ENCODE measurements at places on chromosomes 3 and 15.

- no peak for DNase-seq
Measured at GRCh38 chr15:41024885-41025284, 71.6 kb downstream of the CHAC1 start.

DNA sequence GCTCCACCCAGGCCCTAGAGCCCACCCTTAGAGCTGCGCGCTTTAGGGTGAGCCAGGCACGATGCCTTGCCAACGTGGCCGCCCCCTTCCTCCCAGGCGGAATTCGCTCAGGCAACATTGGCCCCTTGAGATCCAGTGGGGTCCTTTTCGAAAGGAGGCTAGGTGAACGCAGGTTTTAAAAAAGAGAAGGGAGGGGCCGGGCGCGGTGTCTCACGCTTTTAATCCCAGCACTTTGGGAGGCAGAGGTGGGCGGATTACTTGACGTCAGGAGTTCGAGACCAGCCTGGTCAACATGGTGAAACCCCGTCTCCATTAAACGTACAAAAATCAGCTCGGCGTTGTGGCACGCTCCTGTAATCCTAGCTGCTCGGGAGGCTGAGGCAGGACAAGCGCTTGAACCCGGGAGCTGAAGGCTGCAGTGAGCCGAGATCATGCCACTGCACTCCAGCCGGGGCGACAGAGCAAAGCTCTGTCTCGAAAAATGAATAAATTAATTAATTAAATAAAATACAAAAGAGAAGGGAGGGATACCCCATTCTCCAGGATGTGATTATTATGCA lies 984 bp upstream of the RPP25 start:
- DNase-seq = peak; percentile 44

DNA sequence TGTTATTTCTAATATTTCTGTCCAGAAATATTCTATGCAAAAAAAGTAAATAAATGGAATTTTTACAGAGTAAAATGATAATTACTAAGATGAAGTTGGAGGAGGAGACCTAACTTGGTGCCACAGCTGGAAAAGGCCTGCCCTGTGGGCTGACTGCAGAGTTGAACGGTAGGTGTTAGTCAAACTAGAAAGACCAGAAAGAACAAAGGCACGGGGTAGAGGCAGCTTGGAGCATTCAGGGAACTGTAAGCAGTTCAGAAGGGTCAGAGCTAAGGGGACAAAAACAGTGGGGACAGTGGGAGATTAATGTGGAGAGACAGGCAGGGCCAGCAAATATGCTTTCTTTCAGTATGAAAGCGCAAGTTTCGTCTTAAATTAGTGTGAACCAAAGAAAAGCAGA lies 39.3 kb upstream of the PTPRG start:
- no peak for DNase-seq

DNA sequence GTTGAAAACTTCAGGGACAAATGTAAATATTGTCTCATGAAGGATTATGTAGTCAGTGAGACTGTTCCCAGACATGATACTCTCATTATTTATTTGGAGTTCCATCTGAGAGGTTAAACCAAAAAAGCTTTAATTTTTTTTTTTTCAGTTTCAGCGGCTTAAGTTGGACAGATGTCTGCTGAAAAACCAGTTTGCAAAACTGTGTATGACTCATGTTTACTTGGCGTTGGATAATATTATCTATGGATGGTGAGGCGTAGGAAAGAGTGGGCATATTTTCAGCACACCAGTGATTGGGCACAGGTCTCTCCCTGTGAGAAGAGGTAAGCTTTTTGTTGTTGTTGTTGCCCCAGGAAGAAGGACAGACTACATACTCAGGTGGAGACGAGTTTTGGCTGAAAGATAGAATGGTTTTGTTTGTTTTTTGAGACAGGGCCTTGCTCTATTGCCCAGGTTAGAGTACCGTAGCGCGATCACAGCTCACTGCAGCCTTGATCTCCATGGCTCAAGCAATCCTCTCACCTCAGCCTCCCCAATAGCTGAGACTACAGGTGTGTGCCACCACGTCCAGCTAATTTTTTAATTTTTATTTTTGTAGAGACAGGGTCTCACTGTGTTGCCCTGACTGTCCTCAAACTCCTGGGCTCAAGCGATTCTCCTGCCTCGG lies 16.4 kb upstream of the ANXA2 start:
- DNase-seq = no peak

DNA sequence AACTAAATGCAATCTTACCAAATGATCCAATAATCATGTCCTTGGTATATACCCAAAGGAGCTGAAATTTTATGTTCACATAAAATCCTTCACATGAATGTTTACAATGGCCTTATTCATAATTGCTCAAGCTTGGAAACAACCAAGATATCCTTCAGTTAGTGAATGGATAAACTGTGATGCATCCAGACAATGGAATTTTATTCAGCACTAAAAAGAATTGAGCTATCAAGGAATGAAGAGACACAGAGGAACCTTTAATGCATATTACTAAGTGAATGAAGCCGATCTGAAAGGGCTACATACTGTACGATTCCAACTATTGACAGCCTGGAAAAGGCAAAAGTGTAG lies 168.4 kb downstream of the PDE8A start:
- no peak for DNase-seq

- DNase-seq = no peak
Measured at GRCh38 chr3:78091478-78092119, 1051.7 kb downstream of the ROBO2 start.

DNA sequence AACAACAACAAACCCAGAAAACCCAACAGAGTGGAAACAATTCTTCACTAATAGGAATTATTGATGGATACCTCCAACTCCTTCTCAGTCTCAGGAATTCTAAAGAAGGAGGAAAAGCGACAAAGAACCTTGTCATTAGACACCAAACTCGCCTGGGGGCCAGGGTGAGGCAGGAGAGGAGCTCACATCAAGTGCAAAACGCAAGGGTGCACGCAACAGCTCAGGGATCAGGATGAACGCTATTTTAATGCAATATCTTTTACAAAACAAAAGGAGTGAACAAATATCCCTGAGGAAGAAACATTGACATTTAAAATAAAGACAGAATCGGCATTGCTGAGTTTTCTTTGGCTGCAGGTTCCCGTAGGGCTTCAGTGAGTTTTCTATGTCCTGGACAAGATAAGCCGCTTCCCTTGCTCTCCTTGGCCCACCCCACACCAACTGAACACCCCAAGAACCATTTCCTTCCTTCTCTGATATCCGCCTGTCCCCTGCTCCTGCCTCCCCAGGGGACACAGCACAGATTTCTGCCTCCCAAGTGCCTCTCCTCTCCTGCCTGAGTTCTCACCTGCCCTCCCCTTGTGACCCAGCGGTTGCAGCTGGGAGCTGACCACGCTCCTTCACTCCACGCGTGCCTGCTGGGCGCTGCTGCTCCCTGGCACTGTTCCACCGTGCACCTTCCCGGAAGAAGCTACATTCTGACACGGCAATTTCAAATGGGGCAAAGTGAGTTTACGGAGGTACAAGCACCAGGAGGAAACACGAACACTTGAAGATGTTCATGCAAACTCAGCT lies 63.0 kb downstream of the ATP10A start:
- no peak for DNase-seq

All from NCI-H1436 (cell line).